ENCODE measurements at places on chromosomes 1 and 21.

GRCh38 chr1:48817505-48818114 is 40.9 kb upstream of the BEND5 start:
- no peak for DNase-seq

- no peak for DNase-seq
Measured at GRCh38 chr1:53754484-53755312, 15.7 kb upstream of the GLIS1 start.

DNA sequence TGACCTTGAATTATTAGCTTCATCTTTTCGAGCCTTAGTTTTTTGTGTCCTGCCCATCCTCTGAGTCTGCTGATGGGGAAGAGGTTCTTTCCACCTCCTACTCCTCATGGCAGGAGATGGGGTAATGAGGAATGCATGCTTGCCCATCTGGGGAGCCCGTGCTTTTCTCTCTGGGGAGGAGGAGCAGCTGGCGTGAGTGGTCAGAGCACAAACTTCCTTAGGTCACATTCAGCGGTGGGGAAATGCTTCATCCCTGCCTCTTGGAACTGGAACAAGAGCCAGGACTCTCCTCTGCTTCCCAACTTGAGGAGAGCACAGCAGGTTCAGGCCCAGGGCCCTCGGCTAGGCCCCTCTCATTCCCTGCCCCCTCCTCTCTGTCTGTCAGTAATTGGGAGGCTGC is 155.0 kb downstream of the PCNX2 start:
- DNase-seq: no peak

DNA sequence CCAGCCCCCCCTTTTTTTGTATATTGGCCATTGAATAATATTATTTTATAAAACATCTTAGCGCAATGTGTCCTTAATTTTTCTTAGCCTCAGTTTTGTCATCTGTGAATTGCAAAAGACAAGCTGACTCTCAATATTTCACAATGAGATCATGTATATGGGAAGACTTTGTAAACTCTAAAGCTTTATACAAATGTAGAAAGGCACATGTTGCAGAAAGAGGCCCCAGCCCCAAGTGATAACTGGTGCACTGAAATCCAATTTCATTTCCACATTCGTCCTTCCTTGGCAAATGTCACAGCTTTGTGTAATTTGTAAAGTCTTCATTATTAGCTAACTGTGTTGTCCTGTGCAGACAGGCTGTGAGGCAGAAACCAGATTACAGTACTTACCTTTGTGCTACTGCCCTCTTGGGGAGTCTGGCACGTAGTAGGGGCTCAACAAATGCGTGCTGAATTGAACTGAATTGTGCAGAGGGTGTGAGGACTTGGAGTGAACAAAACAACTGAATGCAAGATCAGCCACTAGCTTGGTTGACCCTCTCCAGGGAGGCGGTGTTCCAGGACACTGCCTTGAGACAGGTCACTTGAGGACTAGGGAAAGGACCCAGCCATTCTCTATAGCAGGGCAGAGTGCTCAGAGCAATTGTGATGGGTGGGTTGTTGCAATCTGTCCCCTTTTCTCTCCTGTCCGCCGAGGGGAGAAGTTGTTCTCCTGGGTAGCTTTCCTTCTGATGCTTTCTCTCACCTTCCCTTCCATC is 74.6 kb downstream of the LMO4 start:
- no peak for DNase-seq

DNA sequence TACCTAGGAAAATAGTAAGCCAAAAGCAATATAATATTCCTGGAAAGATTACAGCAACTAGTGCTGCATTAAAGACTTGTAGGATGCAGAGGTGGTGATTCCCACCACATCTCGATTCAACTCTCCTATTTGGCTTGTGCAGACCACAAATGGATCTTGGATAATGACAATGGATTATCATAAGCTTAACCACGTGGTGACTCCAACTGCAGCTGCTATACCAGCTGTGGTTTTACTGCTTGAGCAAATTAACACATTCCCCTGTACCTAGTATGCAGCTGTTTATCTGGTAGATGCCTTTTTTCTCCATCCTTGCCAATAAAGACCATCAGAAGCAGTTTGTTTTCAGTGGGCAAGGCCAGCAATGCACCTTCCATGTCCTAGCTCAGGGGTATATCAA is 542.7 kb upstream of the ADGRL4 start:
- DNase-seq: no peak

DNA sequence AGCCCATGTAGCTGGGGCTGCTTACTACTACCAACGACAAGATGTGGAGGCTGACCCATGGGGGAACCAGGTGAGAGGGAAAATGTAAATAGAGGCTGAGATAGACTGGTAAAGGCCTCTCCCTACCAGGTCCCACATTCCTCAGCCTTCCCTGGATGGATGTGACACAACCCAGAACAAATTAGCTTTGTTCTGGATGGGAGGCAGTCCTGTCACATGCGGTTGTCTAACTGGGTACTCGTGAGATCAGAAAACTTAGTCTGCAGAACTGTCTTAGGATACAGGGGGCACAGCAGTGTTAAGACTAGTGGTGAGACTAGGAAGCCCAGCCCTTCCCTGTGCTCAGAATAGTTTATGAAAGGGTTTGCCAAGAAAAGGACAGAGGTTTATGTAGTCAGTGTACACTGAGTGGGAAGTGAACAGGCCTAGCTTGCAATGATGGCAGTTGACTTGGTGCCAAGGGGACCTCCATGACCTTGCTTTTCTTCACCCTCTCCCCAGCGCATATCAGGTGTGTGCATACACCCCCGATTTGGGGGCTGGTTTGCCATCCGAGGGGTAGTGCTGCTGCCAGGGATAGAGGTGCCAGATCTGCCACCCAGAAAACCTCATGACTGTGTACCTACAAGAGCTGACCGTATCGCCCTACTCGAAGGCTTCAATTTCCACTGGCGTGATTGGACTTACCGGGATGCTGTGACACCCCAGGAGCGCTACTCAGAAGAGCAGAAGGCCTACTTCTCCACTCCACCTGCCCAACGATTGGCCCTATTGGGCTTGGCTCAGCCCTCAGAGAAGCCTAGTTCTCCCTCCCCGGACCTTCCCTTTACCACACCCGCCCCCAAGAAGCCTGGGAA is 8.4 kb downstream of the MMACHC start:
- DNase-seq: no peak

Data from keratinocyte (primary cell).